NB4 (cell line): ENCODE measurements at places on chromosomes 2 and 18.
A peak's percentile ranks its signal among the peaks of the same experiment; 100 is the strongest.

GRCh38 chr18:62732617-62733016, 17.3 kb downstream of the PHLPP1 start:
- no peak for DNase-seq

DNA sequence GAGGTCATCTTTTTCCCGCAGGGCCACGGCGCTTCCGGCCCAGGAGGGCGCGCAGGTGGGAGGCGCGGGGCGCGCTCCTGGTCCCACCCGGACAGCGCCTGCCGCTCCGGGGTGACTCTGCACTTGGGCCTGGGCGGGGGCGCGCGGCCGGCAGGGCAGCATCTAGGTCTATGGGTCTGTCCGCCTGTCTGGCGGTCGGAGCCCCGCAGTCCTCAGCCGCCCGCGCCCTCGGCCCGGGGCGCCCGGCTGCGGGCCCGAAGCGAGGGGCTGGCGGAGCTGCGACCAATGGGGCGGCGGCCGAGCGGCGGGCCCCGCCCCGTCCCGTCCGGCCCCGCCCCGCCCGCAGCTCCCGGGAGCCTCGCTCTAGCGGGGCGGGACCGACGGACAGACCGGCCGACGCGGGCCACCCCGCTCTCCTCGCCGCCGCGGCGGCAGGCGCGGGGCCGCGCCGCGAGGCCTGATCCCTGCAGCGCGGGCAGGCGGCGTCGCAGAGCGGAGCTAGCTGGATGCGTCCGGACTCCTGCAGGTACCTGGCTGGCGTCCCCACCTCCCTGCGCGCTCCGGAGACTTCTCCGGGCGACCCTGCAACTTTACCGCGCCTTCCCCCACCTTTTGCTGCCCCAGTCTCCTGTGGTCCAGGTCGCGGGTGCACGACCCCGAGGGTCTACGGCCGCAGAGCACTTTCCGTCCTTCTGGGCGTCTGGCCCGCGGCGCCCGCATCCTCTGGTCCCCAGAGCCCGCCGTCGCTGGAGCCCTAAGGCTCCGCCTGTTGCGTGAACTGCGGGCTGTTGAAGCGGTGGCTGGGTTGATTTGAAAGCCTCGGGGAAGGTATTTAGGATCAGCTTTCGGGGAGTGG, at the start of gene KCNS3:
KCNS3 (plus strand) TSS at position 387 of the 856 bp plus-strand sequence. CDS start 52,342 bp downstream, outside the sequence.
- DNase-seq = no peak

DNA sequence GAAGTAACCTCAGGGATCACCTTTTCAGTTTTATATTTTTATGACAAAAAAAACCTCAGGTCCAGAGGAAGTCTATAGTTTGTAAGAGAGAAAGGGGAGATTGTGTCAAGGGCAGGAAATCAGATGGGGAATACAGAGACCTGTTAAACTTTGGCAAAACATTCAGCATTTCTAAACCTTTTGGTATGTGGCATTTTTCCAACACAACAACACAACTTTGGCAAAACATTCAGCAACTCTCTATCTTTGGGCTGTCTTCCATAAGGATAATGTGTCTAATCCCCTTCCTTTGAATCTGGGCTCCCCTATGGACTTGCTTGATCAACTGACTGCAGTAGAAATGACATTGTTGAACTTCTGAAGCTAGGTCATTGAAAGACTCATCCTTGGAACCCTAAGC, 220.6 kb upstream of the CCDC68 start:
- no peak for DNase-seq

DNA sequence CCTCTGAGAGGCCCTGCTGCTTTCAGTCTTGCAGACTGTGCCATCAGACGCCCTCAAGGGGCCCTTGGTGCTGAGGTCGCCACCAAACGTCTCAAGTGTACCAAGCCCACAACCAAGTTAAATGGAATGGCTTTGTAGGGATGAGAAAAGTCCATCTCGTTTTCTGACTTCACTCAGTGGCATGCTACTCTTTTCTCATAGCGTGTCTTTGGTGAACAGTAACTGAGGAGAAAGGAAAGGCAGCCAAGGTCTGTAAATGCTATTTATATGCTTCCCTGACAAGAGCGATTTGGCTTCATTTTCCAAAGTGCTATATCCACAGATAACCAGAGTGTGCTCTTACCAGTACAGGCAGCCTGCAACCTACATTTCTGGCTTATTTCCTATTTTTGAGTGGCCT, 123.0 kb downstream of the MTX2 start:
- DNase-seq = no peak

GRCh38 chr18:21458310-21458709, 142.2 kb downstream of the ESCO1 start:
- DNase-seq = no peak

- no peak for DNase-seq
These were observed 50.0 kb downstream of the C2orf42 start for GRCh38 chr2:70140791-70141211.

DNA sequence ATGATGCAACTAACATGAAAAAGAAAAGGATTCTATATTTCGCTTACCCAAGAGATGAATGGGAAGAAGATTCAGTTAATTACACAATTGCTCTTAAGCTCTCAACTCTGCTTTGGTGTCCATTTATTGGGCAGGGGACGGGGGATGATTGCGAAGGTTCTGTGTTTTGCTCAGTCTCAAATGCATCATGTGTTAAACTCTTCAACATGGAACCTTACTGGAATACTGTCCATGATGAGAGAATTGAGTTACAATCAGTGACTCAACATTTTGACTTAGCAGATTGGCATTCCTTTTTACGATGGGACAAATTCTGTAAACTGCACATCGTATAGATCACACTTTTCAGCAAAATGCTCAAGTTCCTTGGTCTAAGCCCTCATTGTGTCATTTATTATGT, 135.6 kb downstream of the RBMS1 start:
- DNase-seq = peak; percentile 55

GRCh38 chr2:144996225-144996795, 476.4 kb upstream of the ZEB2 start:
- DNase-seq = no peak

DNA sequence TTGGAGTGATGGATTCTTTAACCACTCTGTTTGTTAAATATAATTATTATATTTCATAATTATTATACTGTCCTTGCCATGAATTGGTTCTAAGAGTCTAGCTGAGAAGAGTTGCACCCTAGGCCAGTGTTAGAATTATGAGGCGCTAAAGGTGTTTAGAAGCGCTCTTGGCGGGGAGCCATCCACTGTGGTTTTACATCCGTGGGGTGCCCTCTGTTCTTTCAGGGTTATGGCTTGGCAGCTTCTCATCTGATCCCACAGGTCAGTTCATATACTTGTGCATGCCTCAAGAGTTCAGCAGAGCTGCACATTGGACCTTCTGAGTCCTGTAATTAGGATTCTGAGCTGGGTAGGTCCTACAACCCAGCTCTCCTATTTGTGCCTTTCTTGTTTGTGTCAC, 9.1 kb downstream of the ASAP2 start:
- no peak for DNase-seq

DNA sequence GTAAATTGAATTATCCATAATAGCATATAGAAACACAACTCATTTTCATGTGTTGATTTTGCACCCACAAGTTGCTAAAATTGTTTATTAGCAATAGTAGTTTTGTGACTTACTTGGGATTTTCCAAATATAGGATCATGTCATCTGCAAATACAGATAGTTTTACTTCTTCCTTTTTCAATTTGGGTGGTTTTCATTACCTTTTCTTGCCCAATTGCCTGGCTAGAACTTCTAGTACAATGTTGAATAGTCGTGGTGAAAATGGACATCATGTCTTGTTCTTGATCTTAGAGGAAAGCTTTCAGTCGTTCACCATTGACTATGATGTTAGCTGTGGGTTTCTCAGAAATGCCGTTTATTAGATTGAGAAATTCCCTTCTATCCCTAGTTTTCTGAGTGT, 60.2 kb upstream of the TCF7L1 start:
- DNase-seq = no peak

DNA sequence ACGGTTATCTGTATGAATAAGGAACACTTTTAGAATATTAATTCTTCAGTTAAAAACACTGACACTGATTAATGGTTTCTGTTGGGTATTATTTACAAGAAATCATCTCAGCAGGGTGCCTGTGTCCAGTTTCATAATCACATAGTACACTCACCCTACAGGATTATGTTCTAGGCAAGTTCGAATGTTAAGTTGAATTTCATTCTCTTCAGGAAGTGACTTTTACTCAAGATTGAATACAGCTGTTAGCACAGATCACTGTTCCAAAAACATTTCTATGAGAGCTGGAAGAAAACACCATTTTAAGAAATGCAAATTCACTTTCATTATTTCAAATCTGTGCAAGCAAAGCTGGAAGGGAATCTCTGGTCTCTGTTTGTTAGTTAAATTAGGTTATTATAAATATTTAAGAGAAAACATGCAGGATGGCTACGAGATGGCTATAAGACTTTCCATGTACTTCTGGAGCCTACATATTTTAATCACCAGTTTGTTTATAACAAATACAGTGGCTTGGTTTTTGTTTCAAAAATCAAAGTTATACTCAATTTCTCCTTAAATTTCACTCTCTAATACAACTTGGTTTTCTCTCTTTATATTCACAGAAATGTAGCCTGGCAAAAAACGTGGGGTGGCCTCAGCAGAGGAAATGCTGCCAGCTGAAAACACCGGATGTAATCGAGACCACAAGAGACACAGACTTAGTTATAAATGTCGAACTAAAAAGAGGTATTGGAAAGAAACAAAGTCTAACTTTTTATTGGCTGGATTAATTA, 65.8 kb downstream of the RBMS1 start:
- DNase-seq = peak; percentile 84

DNA sequence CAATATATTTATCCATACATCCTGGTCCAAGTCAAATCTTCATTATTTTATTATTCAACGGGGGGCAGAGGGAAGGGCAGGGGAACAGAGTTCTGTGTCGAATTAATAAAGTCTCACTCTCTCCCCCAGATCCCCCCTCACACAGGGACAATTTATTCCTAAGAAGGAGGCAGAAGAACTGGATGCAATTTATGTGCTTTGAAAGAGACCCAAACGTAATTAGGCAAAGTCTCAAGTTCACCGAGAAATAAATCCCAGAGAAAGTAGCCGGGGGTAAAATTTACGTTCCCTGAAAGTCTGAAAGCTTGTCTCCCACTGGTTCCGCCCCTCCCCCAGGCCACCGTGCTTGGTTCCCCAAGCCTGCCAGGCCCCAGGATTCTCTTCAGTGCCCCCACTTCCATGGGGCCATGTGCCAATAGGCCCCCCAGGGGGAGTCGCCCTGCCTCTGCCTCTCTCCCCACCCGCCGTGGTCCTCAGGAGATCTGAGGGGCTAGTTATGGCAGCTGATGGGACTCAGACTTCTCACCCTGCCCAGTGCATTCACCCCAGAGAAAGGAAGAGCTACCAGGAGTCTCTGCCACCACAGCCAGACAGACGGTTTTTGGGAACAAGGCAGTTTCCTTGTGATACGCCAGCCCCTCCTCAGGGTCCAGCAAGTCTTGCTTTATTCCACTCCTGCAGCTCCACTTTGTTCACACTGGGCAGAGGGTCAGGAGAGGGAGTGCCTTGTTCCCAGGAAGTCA, 215.5 kb downstream of the CYP26B1 start:
- no peak for DNase-seq

GRCh38 chr2:143124445-143124844, 4.8 kb upstream of the ARHGAP15 start:
- DNase-seq = no peak

- no peak for DNase-seq
These were observed 53.0 kb downstream of the CYP26B1 start for GRCh38 chr2:72094701-72095100.

- peak; percentile 65 for DNase-seq
These were observed 27.3 kb downstream of the ZAP70 start for GRCh38 chr2:97740590-97741182.

GRCh38 chr2:5482929-5483331, 209.3 kb upstream of the SOX11 start:
- DNase-seq = peak; percentile 65

DNA sequence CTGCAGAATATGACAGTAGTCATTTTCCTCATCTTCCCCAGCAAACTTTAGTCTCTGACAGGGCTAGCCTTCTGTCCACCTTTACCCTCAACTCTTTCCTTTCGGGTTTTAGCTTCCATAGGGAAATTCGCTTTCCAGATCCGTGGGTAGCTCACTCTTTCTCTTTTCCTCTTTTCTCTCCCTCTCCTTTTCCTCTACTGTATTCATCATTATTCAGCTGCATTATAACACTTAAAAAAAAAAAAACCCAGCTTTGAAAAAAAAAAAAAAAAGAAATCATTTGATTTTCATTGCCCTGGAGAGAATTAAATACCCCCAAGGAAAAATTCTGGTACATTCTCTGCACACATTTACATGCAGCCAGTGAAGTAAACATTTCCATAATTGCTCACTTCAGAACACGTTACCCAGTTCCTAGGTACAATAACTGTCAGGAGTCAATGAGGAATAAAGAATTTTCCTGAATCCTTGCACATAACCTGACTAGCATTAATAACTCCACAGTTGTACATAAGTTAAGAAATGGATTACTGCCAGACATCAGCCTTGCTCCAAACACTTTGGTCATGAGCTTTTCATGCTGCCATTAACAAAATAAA, 63.5 kb downstream of the ZNF521 start:
- DNase-seq = no peak

GRCh38 chr18:75214332-75214690, 3.7 kb downstream of the TSHZ1 start:
- no peak for DNase-seq

GRCh38 chr2:190910341-190911136, 29.9 kb downstream of the GLS start:
- DNase-seq = no peak

DNA sequence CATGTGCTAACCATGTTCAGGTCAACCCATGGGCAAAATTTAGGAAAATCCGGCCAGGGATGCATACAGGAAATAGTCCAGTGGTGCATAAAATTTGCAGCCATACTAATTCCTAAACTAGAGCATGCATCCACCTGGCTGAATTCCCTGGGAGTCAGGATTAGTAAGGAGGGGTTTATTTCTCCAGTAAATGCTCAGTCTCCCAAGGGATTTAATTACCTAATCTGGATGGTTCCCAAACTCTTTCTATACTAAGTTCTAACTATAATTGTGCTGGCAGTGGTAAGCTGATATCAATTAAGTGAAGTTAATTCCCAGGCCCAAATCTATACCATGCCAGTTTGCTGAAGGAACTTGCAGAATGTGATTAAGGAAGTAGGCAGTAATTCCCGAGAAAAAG, 26.2 kb upstream of the EVA1A start:
- DNase-seq = no peak

GRCh38 chr2:221969087-221969829, 329.5 kb downstream of the PAX3 start:
- DNase-seq = peak; percentile 53

DNA sequence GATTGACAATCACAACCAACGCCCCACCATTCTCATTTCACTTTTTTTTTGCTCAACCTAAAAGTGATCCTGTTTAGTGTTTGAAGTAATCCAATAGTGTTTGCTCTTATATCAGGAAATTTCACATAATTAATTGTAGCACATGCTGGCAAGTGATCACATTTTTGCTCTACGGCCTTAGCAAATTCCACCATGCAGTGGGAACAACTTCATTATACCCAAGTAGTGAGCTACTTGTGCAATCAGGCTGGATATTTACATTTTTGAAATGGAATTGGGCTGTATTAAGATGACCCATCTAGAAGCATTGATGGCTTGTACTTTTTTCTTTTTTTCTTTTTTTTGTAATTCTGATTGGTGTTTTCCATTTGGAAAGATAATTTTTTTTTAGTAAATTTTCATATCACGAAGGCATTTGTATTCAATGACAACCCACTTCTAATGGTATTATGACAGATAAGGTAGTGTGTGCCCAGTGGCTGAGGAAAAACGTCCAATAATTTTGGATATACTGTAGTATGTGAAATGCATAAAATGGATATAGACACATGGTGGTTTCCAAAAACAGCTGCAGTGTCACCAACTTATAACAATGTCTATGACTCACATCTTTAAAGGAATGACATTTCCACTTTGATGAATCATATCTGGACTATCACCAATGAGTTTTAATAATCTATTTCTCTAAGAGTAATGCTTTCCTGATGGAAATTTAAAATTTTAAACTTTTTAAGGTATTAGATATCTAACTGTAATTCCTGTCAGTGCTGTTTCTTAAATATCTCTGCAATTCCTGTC, 130.6 kb downstream of the COL6A3 start:
- DNase-seq = no peak
